Camera-type eye (tissue), 1 donor: ENCODE measurements at places on chromosomes 12 and 14. TPM values are rescaled to one million over a fixed set of nuclear protein-coding genes. Genes with fewer than 3 reads are reported as not detected.

Gene KLRK1
- total RNA-seq = 1.2 TPM

Gene CMA1
- total RNA-seq = not detected

Gene TRPV4
- 1.4 TPM for total RNA-seq

Gene GMFB
- 96.9 TPM for total RNA-seq

Gene GPR84
- 0.16 TPM for total RNA-seq

Gene FAM181A
- total RNA-seq = not detected

Gene TMEM106C
- total RNA-seq = 108 TPM

Gene SLC25A47
- 0.22 TPM for total RNA-seq

Gene RBP5
- 1.4 TPM for total RNA-seq

Gene LMNTD1
- total RNA-seq = not detected

Gene LAG3
- 0.60 TPM for total RNA-seq

Gene TAS2R30
- 37.2 TPM for total RNA-seq

Gene NFATC4
- total RNA-seq = 67.8 TPM

Gene CCDC177
- total RNA-seq = 3.7 TPM

Gene RAD9B
- 1.9 TPM for total RNA-seq

Gene NPFF
- total RNA-seq = not detected

Gene TAC3
- total RNA-seq = 0.93 TPM

Gene SLC7A7
- 4.1 TPM for total RNA-seq

Gene OTOGL
- total RNA-seq = 0.60 TPM

Gene FSCB
- total RNA-seq = 0.11 TPM

Gene ARHGEF25
- total RNA-seq = 53.5 TPM

Gene RTN1
- total RNA-seq = 88.2 TPM

Gene CLEC4D
- 0.55 TPM for total RNA-seq

Gene GALNT6
- 7.5 TPM for total RNA-seq

Gene CFAP251
- total RNA-seq = 6.0 TPM

Gene TEX22
- 1.6 TPM for total RNA-seq

Gene LRRIQ1
- 10.1 TPM for total RNA-seq

Gene COCH
- 37.7 TPM for total RNA-seq

Gene PRKD1
- 17.3 TPM for total RNA-seq

Gene PIWIL1
- total RNA-seq = 1.5 TPM

Gene TAPBPL
- 15.7 TPM for total RNA-seq

Gene TAS2R10
- 5.8 TPM for total RNA-seq

Gene GALNT16
- 20.3 TPM for total RNA-seq

Gene P2RX2
- not detected for total RNA-seq

Gene CPNE6
- 5.9 TPM for total RNA-seq

Gene SOX5
- 72.7 TPM for total RNA-seq

Gene LPCAT3
- total RNA-seq = 14.7 TPM

Gene GSG1
- total RNA-seq = 17.3 TPM

Gene CDKN3
- total RNA-seq = 12.8 TPM

Gene KRT6C
- total RNA-seq = not detected

Gene ABCC9
- 44.8 TPM for total RNA-seq

Gene NCAPD2
- total RNA-seq = 43.5 TPM

Gene HSPA2
- 16.5 TPM for total RNA-seq

Gene KSR2
- total RNA-seq = 2.0 TPM

Gene SPIC
- total RNA-seq = not detected

Gene SMARCC2
- total RNA-seq = 116 TPM

Gene DBX2
- 0.22 TPM for total RNA-seq

Gene CLEC12A
- total RNA-seq = 3.4 TPM
